Mesendoderm (in vitro differentiated cells): ENCODE measurements at places on chromosomes 7 and 10.

- H3K27ac ChIP-seq = no peak overlapping the region
- no peaks in the 10 kb centered on the region for H3K36me3 ChIP-seq
- no peaks in the 10 kb centered on the region for H3K4me1 ChIP-seq
- no peaks in the 10 kb centered on the region for H3K27me3 ChIP-seq
- H3K4me3 ChIP-seq = no peak overlapping the region
Measured at GRCh38 chr7:35495377-35495776, 199.6 kb downstream of the HERPUD2 start.

DNA sequence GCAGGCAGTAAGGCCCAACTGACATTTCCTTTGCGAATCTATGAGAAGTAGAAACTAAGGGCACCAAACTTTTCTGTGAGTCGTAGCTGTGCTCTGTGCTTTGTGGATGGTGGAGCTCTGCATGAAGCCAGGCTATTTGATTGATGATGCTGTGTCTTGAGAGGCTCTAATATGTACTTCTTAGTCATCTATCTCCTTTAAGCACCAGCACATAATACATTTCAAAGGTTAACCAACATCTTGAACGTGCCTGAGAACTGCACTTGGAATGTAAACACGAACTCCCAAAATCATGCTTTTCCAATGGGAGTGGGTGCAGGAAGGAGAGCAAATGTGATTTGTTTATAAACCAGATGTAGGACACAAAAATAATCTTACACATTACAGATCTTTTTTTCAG lies 411.6 kb downstream of the PARD3 start:
- H3K4me1 ChIP-seq = peaks cover 4% of the 10 kb centered on the region
- H3K4me3 ChIP-seq = no peak overlapping the region
- no peaks in the 10 kb centered on the region for H3K27me3 ChIP-seq
- H3K27ac ChIP-seq = no peak overlapping the region

DNA sequence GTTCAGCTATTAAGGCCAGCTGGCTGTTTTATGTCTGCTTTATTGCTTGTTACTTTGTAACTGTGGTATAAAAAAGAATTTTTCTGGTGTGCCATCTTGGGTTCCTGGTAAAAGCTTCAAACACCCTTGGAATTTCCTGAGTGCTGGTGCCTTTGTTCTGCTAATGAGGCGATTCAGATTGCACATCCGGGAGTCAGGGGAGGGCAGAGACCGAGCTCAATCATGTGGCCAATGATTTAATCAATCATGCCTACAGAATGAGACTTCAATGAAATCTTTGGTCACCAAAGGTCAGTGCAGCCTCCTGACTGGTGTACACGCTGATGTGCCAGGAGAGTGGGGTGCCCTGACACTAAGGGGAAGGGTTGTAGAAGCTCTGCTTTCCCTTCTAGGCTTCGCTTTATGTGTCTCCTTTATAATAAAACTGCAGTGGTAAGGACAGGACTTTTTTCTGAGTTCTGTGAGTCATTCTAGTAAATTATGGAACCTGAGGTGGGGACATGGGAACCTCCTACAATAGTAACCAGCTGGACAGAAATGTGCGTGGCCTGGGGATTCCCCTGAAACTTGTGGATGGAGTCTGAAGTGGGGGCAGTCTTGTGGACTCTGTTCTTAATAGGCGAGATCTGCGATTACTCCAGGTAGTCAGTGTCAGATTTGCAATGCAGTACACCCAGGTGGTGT lies 69.4 kb upstream of the OGDHL start:
- H3K27me3 ChIP-seq = no peaks in the 10 kb centered on the region
- peaks cover 5% of the 10 kb centered on the region for H3K4me1 ChIP-seq
- peak; percentile 91 for DNase-seq
- H3K4me3 ChIP-seq = no peak overlapping the region
- no peak overlapping the region for H3K27ac ChIP-seq

- H3K4me3 ChIP-seq = no peak overlapping the region
- no peak for DNase-seq
- H3K36me3 ChIP-seq = no peaks in the 10 kb centered on the region
Measured at GRCh38 chr10:101071885-101072433, 10.2 kb downstream of the KAZALD1 start.

DNA sequence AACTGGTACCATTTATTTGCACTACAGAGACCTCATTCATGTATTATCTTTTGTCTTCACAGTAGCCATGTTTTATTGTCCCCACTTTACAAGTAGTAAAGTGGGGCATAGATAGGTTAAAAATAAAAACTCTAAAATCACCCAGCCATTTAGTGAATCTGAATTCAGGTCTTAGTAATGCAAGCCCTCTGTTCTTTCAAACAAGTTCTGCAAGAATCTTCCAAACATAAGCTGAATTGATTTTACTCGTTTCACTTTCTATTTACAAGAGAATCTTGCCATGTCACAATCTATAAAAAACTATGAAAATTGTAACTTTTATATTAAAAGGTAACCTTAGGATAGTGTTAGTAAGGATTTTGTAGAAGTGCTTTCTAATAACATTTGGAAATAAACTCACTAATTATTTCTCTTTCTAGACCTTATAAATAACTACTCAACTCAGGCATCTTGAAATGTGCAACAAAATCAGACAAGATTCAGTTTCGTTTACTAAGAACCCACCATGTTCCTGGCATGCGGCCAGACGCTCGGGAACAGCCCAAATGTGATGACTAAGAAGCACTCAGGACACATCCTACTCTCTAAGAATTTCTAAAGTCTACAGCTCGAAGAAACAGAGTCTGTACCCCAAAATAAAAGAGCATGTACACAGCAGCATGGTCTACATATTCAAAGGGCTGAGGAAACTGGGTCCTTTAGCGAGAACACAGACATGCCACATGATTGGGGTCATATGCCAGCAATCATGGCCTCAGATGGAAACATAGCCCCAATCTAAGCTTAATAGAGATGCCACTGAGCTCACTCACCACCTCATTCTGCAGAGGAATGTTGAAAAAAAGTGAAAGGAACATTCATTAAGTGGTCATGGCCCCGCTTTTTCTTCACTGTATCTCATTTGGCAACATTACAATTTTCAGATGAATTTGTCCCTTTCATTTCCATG lies 167.6 kb downstream of the AMPH start:
- H3K27me3 ChIP-seq = no peaks in the 10 kb centered on the region
- DNase-seq = no peak
- no peaks in the 10 kb centered on the region for H3K36me3 ChIP-seq
- H3K4me1 ChIP-seq = no peaks in the 10 kb centered on the region
- no peak overlapping the region for H3K4me3 ChIP-seq
- no peak overlapping the region for H3K27ac ChIP-seq

GRCh38 chr10:132877473-132877872 lies 64.9 kb downstream of the CFAP46 start:
- no peak for DNase-seq
- no peaks in the 10 kb centered on the region for H3K4me1 ChIP-seq
- H3K4me3 ChIP-seq = no peak overlapping the region
- H3K27me3 ChIP-seq = no peaks in the 10 kb centered on the region

DNA sequence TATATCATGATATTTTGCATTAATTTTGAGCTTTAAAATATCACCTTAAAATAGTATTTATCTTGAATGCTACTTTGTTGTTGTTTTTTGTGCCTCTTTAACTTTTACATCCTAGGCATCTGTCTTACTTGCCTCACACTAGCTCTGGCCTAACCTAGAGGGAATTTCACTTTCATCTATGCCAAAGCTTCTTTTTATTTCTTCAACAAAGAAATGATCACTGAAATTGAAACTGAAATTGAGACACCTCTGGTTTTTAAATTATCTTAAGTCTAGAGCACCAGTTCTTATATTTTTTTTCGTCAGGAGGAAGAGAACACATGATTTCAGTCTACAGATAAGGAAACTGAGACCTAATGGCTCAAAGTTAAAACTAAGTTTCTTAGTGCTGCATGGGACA lies 3.5 kb upstream of the SCIN start:
- no peaks in the 10 kb centered on the region for H3K4me1 ChIP-seq
- DNase-seq = no peak
- H3K27ac ChIP-seq = no peak overlapping the region
- no peak overlapping the region for H3K4me3 ChIP-seq

GRCh38 chr7:129434675-129435318 lies 565 bp downstream of the STRIP2 start:
- no peaks in the 10 kb centered on the region for H3K27me3 ChIP-seq
- H3K27ac ChIP-seq = peak overlapping the region; percentile 78
- H3K4me3 ChIP-seq = peak overlapping the region; percentile 84
- no peaks in the 10 kb centered on the region for H3K36me3 ChIP-seq
- peak; percentile 49 for DNase-seq
- peaks cover 8% of the 10 kb centered on the region for H3K4me1 ChIP-seq

DNA sequence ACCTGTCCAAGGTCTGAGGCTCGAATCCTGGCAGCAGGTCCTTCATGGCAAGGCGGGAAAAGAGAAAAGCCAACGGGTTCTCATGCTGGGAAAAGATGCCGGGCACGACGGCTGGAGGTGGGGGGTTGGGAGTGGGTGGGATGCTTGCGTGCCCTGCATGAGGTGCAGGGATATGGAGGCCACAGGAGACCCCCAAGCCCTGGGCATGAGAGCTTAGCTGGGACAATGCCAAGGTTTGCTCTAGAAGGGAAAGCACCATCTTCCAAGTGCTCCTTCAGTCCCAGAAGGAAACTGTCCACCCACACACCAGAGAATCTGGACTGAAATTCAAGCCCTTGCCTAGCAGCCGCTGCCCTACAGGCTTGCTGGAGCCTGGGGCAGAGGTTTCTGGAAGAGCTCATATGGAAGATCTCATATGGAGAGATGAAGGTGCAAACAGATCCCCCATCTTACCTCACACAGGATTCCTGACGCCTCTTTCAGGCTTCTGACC lies 64.3 kb downstream of the ZRANB1 start:
- H3K27ac ChIP-seq = no peak overlapping the region
- peaks cover 6% of the 10 kb centered on the region for H3K36me3 ChIP-seq
- H3K4me3 ChIP-seq = no peak overlapping the region
- no peak for DNase-seq
- peaks cover 5% of the 10 kb centered on the region for H3K4me1 ChIP-seq

GRCh38 chr7:41571573-41571972 lies 131.3 kb downstream of the INHBA start:
- no peaks in the 10 kb centered on the region for H3K36me3 ChIP-seq
- H3K4me3 ChIP-seq = no peak overlapping the region
- H3K27ac ChIP-seq = no peak overlapping the region

DNA sequence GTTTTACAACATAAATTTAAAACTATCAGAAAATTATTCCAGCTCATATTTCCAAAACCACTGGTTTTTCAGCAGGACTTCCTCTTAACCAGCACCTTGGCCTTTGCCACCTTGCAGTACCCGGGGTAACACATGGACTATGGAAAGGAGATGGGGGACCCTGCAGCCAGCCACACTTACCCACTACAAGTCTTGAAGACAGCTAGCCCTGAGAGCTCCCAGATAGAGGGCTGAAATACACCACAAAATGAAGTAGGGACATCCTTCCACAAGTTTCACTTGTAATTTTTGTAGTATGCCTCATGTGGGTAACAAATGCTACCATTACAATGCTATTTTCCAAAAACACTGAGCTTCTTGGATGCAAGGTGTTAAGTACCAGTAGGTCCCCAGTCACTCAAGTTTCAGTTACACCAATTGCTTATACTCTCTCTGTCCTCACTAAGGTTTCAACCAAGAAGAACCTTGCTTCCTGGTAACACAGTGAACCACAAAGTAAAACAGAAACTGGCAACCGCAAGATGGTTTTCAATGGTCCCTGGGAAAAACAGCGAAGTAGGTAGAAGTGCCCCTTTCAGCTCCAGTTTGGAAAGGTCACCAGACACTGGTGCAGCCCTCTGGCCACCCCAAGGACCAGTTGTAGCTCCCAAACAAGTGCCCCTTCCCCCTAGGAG lies 110.9 kb downstream of the SGMS1 start:
- no peak for DNase-seq
- H3K4me3 ChIP-seq = no peak overlapping the region
- H3K27ac ChIP-seq = no peak overlapping the region
- no peaks in the 10 kb centered on the region for H3K4me1 ChIP-seq
- no peaks in the 10 kb centered on the region for H3K36me3 ChIP-seq

DNA sequence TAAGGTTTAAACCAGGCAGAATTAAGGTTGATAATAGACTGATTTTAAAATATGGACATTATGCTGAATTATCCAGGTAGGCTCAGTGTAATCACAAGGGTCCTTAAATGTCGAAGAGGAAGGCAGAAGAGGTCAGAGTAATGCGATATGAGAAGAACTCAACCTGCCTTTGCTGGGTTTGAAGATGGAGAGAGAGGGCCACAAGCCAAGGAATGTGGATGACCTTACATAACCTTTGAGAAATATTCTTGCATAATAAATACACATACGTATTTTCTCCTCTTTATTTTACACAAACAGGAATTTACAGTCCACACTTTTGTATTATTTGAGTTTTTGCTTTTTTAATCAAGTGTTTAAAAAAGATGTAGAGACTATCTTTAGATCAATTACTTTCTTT lies 88.5 kb downstream of the ST7 start:
- no peak for DNase-seq
- no peak overlapping the region for H3K4me3 ChIP-seq
- H3K36me3 ChIP-seq = no peaks in the 10 kb centered on the region
- H3K4me1 ChIP-seq = no peaks in the 10 kb centered on the region
- no peaks in the 10 kb centered on the region for H3K27me3 ChIP-seq
- H3K27ac ChIP-seq = no peak overlapping the region

DNA sequence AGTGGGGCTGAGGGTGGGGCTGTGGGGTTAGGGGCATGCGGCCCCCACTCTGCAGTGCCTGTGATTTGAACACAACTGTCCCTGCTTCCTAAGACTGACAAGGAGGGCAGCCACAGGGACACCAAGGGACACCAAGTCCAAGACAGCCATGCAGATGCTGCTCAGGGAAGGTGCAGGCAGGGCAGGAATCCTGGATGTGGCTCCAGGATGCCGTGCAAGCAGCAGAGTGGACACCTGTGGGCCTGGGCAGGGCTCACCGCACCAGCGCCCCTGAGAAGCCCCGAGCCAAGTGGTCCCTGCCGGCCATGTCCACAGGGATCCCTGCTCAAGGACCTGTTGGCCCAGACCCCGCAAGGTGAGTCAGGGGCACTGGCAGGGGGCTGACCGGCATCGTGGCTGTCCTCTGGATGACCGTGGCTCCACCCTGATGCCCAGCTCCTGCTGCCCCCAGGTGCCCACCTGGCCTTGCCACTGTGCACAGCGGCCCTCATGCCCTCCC lies 58.5 kb downstream of the STK32C start:
- peaks cover 2% of the 10 kb centered on the region for H3K4me1 ChIP-seq
- no peak for DNase-seq
- H3K4me3 ChIP-seq = no peak overlapping the region
- H3K27me3 ChIP-seq = no peaks in the 10 kb centered on the region

DNA sequence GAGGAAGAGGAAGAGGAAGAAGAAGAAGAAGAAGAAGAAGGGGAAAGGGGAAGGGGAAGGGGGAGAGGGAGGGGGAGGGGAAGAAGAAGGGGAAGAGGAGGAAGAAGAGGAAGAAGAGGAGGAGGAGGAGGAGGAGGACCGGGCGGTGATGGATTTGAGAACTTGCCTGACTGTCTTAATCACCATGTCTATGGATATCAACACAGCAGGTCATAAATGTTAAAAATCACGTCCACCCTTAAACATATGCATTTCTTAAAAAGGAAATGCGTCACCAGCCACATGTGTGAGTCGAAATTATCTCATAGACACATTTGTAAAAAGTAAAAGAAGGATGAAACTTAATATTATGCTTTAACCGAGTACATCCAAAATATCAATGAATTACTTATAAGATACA lies 42.1 kb upstream of the INSIG1 start:
- H3K27ac ChIP-seq = no peak overlapping the region
- H3K4me1 ChIP-seq = no peaks in the 10 kb centered on the region
- no peak for DNase-seq
- no peak overlapping the region for H3K4me3 ChIP-seq
- H3K36me3 ChIP-seq = no peaks in the 10 kb centered on the region

GRCh38 chr10:1706711-1707110 lies 30.6 kb downstream of the ADARB2 start:
- H3K27me3 ChIP-seq = no peaks in the 10 kb centered on the region
- no peak for DNase-seq
- no peaks in the 10 kb centered on the region for H3K4me1 ChIP-seq
- no peaks in the 10 kb centered on the region for H3K36me3 ChIP-seq
- no peak overlapping the region for H3K4me3 ChIP-seq
- no peak overlapping the region for H3K27ac ChIP-seq
